ENCODE measurements at places on chromosomes 5 and 9.

DNA sequence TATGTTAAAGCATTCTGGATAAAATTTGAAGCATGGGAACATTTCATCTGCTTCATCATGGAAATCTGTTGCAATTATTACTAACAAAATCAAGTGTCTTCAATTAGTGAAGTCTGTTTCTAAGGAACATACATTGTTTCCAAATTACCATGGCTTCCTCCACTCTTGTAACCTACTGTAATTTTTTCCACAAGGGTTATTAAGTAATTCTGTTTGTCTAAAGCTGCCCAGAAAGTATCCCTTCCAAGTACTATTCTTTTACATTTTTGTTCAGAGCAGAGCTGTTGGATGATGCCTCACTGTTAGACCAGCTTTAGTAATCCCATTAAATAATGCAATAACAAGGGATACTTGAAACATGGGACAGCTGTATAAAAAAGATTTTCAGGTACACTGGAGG, 483.5 kb upstream of the CD180 start:
- DNase-seq: no peak

GRCh38 chr9:132472199-132472598, 62.2 kb downstream of the CFAP77 start:
- no peak for DNase-seq

- no peak for DNase-seq
These were observed 564.0 kb downstream of the PSAT1 start for GRCh38 chr9:78860801-78861475.

GRCh38 chr5:55364537-55365055, 56.8 kb downstream of the MTREX start:
- DNase-seq: no peak

- no peak for DNase-seq
These were observed 323.7 kb downstream of the ARRDC3 start for GRCh38 chr5:91059409-91059808.

GRCh38 chr9:34663303-34663605, 797 bp upstream of the CCL27 start:
- no peak for DNase-seq

- no peak for DNase-seq
These were observed 12.0 kb upstream of the ACSL6 start for GRCh38 chr5:132023258-132024116.

DNA sequence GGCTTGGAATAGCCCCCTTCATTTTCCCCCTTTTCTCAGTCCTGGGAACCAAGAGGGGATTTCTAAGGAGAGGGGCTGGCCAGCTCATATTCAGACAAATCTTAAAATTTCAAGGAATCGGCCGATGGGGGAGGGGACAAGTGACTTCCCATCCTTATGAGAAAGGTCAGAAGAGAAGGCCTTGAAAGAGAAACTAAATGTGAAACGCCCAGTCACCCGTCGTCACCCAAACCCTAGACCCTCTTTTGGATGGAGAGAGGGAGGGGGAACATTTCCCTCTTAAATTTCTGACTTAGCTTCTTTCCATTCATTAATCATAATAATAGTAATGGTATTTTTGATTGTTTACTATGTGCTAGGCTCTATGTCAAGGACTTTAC, 850 bp upstream of the CCL19 start:
- no peak for DNase-seq

DNA sequence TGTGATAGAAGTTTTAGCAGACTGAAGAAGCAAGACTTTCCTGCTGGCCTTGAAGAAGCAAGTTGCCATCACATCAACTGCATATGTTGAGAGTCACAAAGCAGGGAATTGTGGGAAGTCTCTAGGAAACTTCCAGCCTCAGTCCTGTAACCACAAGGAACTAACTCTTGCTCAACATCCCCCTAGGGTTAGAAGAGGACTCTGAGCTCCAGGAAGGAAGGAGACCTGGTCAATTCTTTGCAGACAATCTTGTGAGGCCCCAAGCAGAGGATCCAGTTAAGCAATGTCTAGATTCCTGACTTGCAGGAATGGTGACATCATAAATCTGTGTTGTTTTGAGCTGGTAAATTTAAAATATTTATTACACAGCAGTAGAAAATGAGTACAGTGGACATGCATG, 18.6 kb upstream of the ZNF366 start:
- DNase-seq: peak; percentile 39

DNA sequence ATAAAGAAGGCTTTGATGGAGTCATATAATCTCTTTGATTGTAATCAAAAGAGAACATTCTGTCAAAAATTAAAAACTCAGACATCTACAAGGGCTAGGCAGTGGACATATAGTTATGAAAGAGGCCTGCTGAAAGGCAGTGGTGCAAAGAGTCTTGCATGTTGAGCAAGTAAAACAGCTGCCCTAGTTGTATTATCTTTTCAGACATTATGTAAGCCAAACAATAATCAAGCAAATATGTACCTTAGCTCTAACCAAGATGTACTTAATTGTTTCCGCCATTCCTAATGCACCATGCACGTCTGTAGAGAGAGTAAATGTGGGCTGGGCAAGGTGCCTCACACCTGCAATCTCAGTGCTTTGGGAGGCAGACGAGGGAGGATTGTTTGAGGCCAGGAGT, 14.3 kb downstream of the GAPT start:
- peak; percentile 27 for DNase-seq

GRCh38 chr5:14305045-14305444, 161.9 kb downstream of the TRIO start:
- DNase-seq: no peak

DNA sequence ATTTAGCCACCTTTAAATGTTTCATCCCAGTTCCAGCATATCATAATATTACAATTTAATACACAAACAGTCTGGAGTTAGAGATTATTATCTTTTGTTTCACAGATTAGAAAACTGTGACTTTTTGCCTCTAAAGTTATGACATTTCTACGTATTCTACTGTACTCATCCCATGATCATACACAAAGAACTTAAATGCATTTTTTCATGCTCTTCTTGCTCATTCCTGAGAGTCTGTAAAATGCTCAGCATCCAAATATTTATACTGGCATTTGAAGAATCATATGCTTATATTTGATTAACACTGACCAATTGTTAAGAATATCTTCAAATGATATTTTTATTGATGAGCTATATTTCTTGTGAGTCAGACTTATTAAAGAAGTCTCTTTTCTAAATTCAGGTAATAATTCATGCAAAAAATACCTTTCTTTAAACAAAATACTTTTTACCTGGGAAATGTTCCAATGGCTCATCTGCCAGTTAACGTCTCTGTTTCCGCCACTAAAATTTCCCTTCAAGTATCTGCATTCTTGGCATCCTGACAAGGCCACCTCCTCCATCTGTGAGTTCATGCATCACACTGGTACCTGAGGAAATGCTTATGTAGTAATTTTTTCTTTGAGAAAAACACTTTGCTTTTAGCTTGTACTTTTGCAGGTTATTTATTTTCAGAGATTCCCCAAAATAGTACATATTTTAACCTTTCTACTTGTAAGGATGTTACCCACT, 139.6 kb upstream of the RASA1 start:
- DNase-seq: no peak

GRCh38 chr9:92147030-92147851, 32.0 kb upstream of the SPTLC1 start:
- peak; percentile 39 for DNase-seq

DNA sequence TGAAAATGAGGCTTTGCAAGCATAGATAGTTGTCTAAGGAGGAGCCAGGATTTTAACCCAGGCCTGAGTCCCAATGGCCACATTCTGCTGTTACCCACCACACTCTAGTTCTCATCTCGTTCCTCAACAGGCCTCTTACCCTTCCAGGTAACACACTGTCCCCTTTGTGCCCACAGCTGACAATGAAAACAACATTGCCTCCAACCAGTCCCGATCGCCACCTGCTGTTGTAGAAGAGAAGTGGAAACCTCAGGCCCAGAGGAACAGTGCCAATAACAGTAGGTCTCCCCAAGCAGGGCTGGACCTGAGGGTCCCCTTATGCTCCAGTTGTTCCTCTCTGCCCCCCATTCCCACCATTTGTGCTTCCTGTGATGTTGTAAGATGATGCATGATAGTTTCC, 30.4 kb downstream of the AMBP start:
- DNase-seq: no peak

GRCh38 chr9:12666813-12667212, 26.4 kb upstream of the TYRP1 start:
- DNase-seq: no peak

DNA sequence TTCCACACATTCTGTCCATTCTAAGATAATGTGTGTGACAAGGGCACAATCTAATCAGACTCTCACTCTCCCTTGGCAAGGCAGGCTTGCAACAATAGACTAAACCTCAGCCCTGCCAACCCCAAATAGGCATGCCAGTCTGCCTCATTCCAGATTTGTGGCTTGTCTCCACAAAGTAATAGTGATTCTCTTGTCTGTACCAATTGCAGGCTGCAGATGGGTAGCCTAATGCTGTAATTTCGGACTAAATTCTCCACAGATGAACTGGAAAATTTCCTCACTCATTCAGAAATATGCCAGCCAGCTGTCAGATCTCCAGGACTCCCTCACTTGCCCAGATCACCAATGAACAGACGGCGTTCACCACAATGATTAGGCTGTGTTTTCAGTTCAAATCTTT, 413.6 kb downstream of the ELAVL2 start:
- DNase-seq: no peak

- no peak for DNase-seq
These were observed 13.9 kb downstream of the MROH2B start for GRCh38 chr5:41057231-41057630.

DNA sequence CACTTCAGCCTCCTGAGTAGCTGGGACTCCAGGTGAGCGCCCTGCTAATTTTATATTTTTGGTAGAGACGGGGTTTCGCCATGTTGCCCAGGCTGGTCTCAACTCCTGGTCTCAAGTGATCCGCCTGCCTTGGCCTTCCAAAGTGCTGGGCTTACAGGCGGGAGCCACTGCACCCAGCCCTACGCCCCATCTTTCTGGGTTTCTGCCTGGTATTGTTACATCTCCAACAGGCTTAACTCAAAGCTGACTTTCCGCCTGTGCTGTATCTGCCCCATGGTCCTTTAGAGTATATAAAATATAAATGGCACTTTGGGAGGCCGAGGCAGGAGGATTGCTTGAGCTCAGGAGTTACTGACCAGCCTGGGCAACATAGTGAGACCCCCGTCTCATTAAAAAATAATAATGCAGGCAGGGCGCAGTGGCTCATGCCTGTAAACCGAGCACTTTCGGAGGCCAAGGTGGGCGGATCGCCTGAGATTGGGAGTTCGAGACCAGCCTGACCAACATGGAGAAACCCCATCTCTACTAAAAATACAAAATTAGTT, 36.5 kb upstream of the GLDC start:
- no peak for DNase-seq

DNA sequence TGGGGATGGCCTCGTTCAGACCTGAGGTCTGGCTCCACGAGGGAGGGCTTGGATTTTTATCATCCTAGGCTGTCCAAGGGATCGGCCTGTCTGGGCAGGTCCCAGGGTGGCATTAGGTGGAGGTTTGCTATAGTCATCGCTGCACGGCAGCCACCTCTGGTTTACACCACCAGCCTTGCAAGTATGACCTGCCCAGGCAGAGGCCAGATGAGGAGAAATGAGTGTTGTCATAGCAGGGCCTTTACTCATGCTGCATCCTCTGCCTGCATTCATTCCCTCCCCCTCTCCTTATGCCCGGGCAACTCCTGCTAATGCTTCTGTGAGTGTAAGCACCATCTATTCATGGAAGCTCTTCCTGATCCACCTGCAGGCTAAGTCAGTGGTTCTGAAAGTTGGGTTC, 15.3 kb upstream of the NDST1 start:
- no peak for DNase-seq

DNA sequence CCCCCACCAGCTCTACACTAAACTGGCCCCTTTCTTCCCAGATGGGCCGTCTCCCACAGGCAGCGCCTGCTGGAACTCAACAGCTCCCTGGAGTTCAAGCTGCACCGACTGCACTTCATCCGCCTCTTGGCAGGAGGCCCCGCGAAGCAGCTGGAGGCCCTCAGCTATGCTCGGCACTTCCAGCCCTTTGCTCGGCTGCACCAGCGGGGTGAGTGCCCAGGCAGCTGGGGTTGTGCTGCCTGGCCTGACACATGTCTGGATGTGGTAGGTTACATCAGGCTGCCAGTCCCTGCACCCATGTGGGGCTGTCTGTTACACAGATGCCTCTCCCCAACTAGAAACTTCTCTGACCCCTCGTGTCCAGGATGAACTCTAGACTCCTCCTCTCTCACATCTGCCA, 9.8 kb downstream of the NHP2 start:
- DNase-seq: no peak

DNA sequence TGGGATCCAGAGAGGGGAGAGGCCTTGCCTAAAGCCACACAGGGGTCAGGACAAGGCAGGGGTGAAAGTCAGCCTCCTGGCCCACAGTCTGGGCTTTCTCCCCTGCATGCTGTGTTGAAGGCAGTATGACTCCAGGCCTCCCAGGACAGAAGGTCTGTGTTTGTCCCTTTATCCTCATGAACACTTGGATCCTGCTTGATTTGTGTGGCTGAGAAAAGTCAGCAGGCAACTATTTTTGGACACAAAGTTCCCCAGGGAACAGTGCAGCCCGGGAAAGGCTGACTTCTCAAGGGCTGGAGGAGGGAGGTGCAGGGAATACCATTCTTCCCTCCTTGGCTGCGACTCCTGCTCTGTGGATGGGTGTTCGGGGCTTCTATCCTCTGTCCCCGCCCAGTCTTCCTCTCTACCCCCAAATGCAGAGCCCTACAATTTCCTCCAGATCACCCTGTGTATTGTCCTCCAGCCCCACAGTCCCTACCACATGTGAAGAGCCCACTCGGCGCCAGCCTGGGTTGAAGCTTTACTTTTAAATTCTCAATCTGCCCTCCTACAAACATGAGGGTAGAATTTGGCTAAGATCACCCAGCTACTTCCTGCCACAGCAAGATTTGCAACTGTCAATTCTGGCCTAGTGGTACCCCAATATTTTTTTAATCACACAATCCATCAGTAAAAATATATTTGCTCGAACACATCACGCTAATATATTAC, 4.1 kb downstream of the AKNA start:
- DNase-seq: no peak

DNA sequence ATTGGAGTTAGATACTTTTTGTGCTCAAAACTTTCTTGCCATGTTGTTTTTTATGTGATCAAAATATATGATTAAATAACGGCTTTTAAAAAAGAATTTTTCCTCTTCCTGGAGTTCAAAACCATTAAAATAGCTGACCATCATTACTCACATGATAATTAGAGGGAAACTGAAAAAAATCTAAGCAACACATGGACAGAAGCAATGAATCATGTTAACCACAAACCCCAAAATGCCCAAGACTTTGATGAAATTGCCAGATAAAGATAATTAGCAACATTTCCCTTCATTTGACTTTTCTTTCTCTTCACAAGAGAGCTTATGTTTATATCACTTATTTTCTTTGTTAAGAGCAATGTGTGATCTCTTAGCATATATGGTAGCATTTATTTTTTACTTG, 1294.2 kb downstream of the EFNA5 start:
- no peak for DNase-seq

GRCh38 chr5:148740966-148741742, 85.3 kb upstream of the ADRB2 start:
- DNase-seq: peak; percentile 42

- DNase-seq: no peak
These were observed 370.8 kb upstream of the PTGER4 start for GRCh38 chr5:40308867-40309266.
